ENCODE measurements at places on chromosomes 5 and 9.

DNA sequence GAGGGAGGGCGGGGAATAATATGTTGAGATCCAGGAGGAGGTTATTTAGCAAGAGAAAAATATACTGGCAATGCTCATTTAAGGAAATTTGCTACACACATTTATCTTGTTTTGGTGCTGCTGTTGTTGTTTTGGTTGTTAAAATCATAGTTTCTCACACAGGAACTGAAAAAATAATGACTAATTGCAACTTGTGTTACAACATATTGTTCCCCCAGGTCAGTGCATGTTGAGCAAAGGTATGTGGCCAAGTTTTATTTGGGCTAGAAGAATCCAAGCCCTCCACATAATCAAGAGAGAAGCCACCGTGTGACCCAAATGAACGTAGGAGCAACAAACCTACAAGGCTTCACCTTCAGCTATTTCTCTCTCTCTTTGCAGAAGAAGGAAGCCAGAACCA, 220.3 kb upstream of the DAPK1 start:
- DNase-seq: no peak

DNA sequence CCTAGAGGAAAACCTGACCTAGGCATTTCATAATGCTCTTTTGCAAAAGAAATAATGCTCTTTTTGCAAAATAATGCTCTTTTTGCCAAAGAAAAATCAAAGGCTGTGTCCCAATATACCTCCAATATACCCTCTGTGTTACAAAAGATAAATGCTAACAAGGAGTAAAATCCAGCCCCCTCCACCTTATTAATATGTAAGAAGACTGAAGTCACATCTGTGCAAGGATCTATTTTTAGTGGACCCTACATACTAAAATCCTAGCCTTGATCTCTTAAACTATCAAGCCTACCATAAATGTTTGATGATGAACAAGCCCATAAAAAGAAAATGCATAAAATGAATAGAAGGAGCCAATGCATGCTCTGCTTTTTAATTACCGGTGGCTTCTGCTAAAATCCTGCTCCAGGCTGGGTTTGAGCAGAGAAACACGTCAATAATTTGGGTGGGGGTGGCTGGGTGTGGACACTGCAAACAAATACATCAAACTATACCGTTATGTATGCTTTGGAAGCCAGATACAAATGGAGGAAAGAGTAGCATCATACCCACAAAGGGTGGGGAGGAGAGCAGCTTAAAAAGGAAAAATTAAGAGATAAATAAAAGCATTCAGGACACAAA, 131.6 kb downstream of the SEMA6A start:
- no peak for DNase-seq

- DNase-seq: no peak
Observed at GRCh38 chr9:116574027-116574679, 113.0 kb upstream of the TRIM32 start.

- peak; percentile 41 for DNase-seq
Observed at GRCh38 chr9:17116400-17116837, 18.4 kb upstream of the CNTLN start.

DNA sequence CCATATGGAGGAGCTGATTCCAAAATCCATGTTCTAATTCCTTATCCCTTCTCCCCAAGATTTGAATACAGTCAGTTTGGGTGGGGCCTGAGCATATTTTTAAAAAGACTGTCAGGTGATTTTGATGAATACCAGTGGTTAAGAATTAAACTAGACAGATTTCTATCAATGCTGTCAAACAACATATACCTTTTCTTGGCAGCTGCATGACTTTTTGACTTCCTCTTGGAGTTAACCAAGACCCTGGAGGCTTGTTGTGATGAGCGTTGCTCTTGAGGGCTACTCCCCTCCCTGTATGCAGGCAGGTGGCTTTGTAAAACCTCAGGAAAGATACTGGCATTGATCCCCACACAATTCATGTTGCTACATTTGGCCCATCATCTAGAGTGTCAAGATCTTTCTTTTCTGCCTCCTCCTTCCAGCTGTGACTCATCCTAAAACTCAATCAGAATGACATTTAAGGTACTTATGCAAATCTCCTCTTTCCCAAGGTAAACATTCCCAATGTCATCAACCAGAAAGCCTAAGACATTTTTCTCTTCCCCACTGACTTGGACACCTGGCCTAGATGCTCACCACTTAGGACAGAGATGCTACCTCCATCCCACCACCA, 61.7 kb downstream of the PPP2R2B start:
- no peak for DNase-seq

DNA sequence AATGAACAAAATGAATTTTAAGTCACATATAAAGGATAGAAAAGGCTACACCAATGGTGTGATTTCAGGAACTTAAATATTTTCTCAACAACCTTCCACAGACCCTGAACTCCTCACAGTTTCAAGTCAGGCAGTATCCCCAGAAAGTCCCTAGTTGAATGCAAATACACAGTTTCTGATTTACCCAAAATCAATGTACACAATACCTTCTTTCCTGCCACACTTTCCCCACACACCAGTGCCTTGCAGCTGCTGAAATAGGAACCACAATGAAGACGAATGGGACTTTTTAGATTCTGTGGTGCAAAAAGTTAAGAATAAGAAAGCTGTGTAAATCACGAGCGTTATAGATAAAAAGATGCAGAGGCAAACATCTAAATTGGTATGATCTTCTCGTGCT, 552.4 kb upstream of the MEF2C start:
- DNase-seq: no peak

DNA sequence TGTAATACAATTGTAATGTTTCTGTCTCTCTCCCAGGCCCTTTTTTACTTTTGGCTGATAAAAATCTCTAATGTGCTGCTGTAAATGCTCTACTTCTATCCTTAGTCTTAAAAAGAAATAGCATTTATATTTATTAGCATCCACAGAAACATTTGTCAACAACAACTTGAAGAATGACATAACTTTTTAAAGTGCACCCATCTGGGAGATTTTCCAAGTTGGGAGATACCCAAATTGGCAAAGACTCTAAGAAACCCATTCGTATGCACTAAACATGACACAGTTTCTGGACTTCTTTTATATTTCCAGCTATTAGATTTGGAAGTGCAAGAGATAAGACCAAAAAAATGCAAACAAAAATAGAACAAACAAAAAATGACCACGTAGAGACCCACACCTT, 2287.4 kb upstream of the WWC1 start:
- DNase-seq: no peak

DNA sequence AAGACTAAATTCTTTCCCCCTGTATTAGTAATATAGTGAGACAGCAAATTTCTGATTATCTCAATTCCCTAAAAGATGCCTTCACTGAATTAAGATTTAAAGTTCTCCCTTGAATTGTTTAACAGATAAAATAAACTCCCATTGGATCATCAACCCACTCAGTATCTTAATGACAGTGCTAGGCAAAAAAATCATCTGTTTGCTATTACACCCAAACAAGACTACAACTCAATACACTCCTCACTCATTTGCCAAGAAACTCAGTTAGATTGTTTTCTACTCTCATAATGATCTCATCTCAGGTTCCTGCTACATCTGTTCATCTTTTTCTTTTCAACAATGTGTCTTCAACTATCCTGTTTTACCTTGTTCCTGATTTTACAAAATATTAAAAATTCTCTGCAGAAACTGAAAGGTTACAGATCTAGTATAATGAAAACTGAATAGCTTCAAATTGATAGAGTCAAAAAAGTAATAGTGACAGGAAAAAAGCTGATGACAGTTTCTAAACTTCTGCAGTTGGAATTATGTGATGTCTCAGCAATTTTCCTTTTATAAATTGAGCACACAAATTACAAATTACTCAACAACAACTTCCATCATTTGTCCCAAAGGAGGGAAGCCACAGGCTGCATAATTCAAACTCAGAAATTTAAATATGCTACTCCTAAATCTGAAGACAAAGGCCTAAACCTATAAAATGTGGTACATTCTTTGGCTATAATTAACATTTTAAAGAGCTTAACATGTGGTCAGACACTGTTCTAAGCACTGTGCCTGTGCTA, 39.4 kb downstream of the HOMER1 start:
- DNase-seq: no peak

- DNase-seq: no peak
Observed at GRCh38 chr5:42784132-42784531, 27.5 kb downstream of the CCDC152 start.

DNA sequence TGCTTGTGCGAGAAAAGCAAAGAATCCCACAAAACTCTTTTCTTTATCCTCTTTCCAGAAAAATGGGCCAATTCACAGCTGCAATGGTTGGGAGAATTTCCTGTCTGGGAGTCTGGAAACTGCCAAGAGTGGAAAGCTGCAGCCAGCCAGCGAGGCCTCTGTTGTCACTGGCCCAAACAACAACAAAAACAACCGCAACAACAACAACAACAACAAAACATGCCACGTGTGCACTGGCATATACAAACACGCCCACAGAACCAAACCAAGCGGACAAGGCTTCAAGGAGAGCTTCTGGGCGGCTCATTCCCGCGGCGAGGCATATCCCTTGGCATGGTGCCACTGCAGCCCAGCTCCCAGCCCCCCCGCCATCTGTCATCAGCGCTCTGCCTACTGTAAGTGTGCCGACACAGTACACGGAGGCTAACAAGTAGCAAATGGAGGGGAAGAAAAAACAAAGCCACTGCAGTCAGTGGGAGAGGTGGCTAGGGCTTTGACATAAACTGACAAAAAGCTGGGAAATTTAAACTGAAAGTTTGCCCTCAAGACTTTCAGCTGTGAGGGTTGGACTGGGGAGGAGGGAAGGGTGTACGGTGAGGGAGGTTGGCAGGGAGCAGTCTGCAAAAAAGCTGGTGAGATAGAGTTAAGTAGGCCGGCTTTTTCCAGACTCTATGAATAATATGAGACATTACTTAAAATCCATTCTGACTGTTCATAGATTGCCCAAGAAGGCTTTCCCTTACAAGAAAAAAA, 165.0 kb upstream of the ZNF462 start:
- peak; percentile 25 for DNase-seq

DNA sequence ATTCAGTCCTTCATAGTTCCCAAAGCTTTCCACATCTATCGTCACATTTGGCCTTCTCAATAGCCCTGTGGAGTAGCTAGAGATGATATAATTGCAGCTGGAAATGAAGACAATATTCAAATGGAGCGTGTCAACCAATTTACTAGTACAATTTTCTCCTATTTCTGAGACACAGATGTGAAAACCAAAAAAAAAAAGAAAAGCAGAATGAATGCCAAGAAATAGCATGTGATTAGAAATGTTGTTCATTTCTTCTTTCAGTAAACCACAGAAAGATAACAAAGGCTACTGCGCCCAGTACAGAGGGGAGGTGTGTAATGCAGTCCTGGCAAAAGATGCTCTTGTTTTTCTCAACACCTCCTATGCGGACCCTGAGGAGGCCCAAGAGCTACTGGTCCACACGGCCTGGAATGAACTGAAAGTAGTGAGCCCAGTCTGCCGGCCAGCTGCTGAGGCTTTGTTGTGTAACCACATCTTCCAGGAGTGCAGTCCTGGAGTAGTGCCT, 99.0 kb downstream of the MUSK start:
- DNase-seq: peak; percentile 38

- DNase-seq: no peak
Observed at GRCh38 chr5:111960476-111961215, 203.7 kb upstream of the NREP start.

- no peak for DNase-seq
Observed at GRCh38 chr5:154519359-154519758, 41.3 kb upstream of the HAND1 start.

- DNase-seq: no peak
Observed at GRCh38 chr9:126829035-126829434, 24.2 kb downstream of the ZBTB43 start.

DNA sequence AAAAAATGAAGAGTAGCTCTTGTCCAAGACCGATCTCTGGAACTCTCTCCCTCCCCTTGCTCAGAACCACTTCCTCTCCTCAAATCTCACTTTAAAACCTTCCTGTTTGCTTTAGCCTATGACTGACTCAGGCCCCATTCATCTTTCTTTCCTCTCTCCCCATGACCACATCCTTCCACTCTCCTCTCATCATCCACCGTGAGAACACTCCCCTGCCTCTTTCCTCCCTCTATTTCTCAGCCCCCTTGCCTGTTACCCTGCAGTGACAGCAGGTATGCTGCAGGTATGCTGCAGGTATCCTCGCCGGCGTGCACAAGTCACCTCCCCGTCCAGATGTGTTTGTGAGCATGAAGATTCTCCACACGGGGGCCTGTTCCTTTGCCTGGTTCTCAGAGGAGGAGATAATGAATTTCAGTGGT, 505.3 kb downstream of the CCDC171 start:
- DNase-seq: peak; percentile 58

DNA sequence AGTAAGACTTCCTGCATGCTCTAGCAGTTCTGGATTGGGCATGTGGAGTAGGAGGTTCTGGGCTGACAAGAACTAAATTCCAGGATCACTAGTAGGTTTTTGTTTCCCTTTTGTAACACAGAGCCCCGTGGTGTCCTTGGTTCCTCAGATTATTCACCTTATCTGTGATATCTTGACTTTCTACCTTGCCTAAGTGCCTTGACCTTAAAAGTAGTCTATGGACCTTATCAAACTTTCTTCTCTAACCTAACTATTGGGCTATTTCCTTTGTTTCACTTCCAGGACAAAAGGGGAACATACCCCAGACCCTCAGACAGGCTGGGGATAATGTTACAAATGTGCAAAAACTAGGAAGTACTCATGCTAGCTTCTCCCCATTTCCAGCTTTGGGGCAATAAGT, 595.3 kb downstream of the PSAT1 start:
- DNase-seq: no peak

- DNase-seq: no peak
Observed at GRCh38 chr9:78026416-78026815, 5.2 kb downstream of the GNAQ start.

- no peak for DNase-seq
Observed at GRCh38 chr9:21553441-21553840, 71.3 kb upstream of the IFNE start.

DNA sequence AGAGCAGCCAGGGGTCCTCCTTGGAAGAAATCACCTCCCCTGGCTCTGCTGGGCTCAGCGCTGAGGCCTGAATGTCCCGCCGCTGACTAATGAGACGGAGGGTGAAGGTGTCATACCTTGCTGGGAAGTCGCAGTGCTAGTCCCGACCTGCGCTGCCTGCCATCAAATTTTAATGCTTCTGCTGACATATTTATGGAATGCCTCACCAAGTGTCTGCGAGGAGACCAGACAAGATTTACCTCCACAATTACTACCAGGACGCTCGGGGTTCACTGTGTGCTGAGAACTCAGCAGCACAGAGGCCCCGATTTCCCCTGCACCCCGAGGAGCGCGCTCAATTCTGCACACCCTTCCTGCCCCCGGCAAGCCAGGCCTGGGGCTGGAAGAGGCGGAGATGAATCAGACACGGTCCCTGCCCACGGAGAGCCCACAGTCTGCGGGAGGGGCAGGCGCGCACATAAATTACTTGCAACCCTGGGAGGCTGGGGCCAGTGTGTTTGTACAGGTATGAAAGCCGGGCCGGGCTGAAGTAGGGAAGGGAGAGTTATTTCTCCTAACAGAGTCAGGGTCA, 175.2 kb downstream of the PAX5 start:
- DNase-seq: no peak

GRCh38 chr9:100071271-100071670, 27.5 kb downstream of the ERP44 start:
- no peak for DNase-seq

GRCh38 chr5:29853711-29854220, 1339.7 kb upstream of the CDH6 start:
- DNase-seq: no peak

- no peak for DNase-seq
Observed at GRCh38 chr5:131563434-131564228, 71.4 kb downstream of the RAPGEF6 start.

Data from AG08396 (cell line).